Stimulated activated CD8-positive, alpha-beta memory T cell treated with anti-CD3 and anti-CD28 coated beads, Interleukin-4, amount 100 ng/mL, for 1 hour (primary cell): ENCODE measurements at places on chromosomes 5 and 9.

DNA sequence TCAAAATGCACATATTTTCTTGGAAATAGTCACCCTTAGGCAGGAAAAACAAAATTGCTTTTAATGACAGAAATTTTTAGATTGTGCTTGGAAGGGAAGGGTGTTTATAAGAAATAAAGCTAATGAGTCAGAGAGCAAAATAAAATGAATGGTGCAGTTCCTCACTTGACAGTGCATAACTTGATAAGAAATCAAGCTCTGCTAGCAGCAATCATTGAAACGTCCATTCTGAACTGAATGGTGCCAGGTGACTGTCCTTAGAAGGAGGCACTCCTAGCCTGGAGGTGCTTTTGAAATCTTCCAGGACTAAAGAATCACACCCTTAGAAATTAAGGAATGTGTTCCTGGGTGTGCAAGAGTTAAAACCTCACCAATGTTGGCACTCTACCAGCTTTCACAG is 202.5 kb downstream of the EFNA5 start:
- DNase-seq: no peak

DNA sequence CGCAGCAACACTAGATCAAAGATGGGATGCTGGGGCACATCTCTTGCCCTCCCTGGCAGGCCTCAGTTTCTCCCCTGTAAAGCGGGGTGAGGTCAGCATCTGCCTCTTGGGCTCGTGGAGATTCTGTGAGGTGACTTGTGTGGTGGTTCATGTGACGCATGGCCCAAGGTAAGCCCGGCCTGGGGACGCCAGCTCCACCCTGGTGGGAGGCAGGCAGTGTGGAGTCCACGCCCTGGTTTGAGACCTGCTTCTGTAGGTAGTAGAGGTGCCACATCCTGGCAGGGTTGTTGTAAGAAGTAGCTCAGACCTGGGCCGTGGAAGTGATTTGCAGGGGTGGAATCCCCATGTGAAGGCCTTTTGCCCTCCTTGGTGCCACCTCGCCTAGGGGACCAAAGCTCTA is 101.5 kb downstream of the DAB2IP start:
- DNase-seq: no peak

- no peak for DNase-seq
Measured at GRCh38 chr5:173848986-173849596, 39.1 kb upstream of the CPEB4 start.

- DNase-seq: no peak
Measured at GRCh38 chr9:123250504-123250903, 17.9 kb downstream of the STRBP start.

DNA sequence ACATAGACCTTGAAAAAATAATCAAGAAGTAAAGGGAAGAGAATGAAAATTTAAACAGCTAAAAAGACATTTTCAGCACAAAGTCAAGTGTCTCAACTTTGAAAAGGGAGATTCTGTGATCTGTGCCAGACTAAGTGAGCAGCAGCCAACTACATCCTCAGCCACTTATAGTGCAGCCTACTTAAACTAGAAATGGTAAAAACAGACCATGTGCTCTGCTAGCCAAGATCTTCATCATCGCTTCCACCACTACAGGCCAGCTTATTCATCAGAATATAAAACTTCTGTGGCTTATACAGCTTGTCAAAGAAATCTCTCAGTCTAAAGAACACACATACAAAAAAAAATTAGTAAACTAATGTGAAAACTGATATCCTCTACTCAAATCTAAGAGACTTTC is 63.5 kb downstream of the CEMIP2 start:
- DNase-seq: no peak

DNA sequence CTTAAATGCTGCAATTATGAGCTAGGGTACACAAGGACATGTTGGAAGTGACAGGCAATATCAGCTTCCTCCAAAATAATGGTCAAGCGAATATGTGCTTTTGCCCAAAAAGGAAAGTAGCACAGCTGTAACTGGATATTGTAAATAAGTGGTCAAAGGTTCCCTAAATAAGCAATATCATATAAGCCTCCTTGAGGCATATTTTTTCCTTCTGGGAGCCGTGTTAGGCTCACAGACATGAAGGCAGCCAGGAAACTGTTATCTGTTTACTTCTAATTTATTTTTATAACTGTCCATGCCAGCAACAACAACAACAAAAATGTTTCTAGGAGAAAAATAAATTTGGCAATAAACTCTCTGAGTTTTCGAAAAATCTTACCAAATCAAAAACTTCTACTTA is 648.3 kb downstream of the PDE4D start:
- DNase-seq: no peak

- DNase-seq: no peak
Measured at GRCh38 chr9:89986190-89986589, 381.4 kb downstream of the GADD45G start.

- DNase-seq: no peak
Measured at GRCh38 chr5:81068635-81069034, 108.5 kb downstream of the RASGRF2 start.

GRCh38 chr9:134643222-134643671 is 1.6 kb downstream of the COL5A1 start:
- no peak for DNase-seq
